H54 (cell line): ENCODE measurements at places on chromosomes 11 and 22.

- no peak for DNase-seq
Observed at GRCh38 chr11:106495046-106495445, 417.6 kb downstream of the AASDHPPT start.

DNA sequence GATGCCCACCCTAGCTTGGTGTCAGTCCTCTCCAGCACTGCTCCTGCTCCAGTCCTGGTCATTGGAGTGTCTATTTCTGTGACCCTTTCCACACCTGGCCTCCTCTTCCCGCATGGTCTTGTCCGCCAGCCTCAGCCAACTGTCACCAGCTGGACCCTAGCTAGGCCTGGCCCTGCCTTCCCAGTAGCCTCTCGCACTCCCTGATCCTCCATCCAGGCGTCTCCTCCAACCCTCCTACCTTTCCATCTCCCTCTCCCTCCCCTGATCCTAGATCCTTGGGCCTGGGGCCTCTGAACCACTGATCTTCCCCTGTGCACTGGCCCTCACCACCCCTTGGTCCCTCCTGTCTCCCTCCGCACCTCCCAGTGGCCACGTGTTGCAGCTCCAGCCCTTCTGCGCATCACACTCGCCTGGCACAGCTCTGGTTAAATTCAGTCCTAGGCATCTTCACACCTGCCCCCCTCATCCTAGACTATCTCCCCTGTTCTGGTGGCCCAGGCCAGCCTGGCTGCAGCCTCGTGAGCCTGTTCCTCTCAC lies 9.9 kb downstream of the SYNGR1 start:
- DNase-seq = no peak

- DNase-seq = no peak
Observed at GRCh38 chr22:17115945-17116565, 5.1 kb downstream of the TMEM121B start.

GRCh38 chr11:19347911-19348310 lies 107.2 kb upstream of the E2F8 start:
- no peak for DNase-seq

DNA sequence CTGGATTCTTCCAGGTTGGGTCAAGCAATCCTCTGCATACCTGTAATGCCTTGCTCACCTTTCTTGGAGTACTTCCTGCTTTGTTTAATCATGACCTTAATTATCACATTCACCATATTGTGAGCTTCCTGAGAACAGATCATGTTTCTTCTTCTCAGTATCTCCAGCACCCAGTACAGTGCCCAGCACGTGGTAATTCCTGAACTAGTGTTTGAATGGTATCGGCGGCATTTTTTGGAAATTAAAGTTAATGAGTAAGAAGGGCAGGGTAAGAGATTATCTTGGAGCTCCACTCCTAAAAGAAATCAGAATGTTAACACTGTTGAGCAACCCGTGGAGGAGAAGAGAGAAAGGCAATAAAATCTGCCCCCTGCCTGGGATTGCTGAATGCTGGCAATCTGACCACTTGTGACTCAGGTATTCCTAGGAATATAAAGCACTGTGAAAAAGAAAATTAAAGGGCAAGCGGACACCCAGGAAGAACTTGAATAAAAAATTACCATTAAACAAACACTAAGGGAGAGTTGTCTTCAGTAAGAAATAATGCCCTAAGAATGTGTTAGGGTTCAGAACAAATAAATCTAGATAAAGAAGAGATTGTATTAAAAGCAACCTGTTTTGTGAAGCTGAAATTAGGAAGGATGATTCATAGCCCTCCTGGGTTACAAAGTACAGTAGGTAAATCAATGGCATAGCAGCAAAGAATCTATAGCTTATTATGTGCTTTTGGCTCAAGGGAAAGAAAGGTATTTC lies 92.9 kb downstream of the PDHX start:
- peak; percentile 30 for DNase-seq
